Stimulated activated CD4-positive, alpha-beta T cell treated with anti-CD3 and anti-CD28 coated beads, Interleukin-2, amount 100 ng/mL, for 24 hours (primary cell): ENCODE measurements at places on chromosomes 5 and 9.

GRCh38 chr5:139246394-139246793 lies 47.1 kb upstream of the MATR3 start:
- DNase-seq = peak; percentile 67

GRCh38 chr5:88808153-88808552 lies 74.8 kb downstream of the MEF2C start:
- no peak for DNase-seq

DNA sequence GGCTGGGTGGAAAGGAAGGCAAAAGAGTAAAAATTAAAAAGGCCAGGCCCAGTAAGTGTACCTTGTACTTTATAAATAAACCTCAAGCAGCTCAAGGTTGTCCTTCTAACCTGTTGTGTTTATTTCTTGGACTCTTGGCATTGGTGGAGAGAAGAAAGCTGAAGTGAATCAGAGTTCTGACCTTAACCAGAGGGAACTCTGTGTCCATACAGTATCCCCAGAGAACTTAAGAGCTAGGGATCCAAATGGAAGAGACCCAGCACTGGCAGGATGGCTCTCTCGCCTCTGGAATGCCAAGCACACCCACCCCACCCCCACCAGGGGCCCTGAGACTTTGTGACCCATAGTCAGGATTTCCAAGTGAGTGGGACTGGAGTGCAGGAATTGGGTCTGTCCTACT lies 14.2 kb downstream of the NUDT2 start:
- DNase-seq = no peak

DNA sequence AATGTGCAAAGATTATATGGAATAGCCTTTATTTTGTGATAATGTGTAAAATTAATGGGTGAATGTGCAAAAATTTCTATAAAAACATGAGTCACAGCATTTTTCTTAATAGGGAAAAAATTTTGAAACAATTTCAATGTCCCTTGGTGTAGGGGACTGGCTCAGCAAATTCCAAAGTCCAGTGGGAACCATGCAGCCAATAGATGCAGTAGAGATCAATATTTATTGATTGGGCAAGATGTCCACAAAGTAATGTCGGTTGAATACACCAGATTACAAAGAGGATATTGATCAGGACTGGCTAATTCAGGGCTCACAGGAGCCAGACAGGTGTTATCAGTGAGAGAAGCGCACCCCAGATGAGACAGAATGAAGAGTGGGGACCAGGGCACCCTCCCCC lies 62.5 kb downstream of the AMBP start:
- no peak for DNase-seq

- peak; percentile 67 for DNase-seq
Observed at GRCh38 chr5:133552925-133553525, 59.3 kb downstream of the FSTL4 start.

GRCh38 chr5:26295541-26295940 lies 742.8 kb downstream of the CDH9 start:
- DNase-seq = no peak

GRCh38 chr9:91820949-91821880 lies 128.8 kb downstream of the ROR2 start:
- no peak for DNase-seq

GRCh38 chr5:122775550-122776542 lies 966 bp downstream of the SNX2 start:
- DNase-seq = no peak

- no peak for DNase-seq
Observed at GRCh38 chr5:159175547-159175946, 33.8 kb downstream of the RNF145 start.

DNA sequence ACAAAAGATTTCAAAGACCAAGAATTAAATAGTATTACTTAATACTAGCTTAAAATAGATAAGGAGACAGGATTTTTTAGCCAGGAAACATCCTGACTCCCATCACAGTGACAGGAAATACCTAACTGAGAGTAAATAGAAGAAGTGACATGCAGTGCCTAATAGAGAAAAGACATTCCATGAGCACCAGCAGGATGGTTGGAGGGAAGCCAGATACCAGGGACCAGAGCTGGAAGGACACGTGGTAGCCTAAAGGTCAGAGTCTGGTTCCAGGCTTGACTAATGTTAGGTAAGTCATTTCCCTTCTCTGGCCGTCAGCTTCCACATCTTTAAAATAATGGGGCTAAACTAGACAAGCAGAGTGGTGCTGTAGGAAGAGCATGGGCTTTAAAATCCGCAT lies 41.6 kb downstream of the CDK5RAP2 start:
- no peak for DNase-seq

DNA sequence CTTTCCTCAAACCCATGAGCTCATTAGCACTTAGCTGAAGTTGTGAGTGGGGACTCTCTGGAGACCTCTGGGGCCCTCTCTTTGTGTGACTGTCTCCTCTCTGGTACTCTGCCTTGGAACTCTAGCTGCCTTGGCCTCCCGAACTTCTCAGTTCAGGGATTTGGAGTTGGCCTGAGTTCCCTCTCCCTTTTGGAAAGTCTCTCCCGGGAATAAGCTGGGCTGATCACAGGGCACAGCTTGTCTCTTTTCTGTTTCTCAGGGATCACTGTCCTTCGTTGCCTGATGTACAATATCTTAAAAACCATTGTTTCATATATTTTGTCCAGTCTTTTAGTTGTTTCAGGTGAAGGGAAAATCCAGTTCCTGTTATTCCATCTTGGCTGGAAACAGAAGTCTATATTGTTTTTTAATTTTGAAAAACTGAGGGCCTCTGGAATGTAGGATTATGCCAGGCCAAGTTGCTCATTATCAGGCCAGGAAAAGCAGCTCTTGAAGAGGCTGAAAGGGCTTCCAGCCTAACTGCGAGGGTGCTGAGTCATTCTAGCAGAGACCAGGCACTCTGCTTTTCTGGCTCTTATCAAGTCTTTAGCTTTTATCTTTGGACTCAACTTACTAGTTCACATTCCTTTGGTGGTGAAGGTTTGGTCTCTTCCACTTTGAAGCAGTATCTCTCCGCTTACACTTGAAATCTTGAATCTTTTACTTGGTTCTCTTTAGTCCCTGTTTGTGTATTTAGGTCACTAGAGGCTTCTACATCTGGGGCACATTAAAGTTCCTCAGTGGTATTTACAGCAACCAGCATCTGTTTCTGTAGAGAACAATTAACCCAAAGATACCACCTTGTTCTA lies 8.4 kb upstream of the RGS3 start:
- DNase-seq = no peak

DNA sequence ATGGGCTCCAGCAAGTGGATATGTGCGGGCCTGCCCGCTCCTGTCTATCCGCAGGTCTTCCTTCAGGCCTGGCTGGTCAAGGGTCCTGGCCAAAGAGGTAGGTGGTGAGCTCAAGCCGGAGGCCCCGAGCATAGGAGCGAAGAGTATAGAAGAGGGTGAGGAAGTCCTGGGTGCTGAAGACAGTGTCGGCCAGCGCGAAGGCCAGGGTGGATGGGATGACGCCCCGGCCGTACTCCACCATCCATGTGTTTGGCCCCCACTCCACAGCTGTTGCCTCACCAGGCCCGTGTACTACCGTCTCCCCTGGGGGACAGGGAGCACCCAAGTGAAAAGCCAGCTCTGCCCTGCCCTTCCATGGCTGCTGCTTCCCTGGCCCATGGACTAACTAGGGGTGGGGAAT lies 2.0 kb downstream of the SIGMAR1 start:
- no peak for DNase-seq

DNA sequence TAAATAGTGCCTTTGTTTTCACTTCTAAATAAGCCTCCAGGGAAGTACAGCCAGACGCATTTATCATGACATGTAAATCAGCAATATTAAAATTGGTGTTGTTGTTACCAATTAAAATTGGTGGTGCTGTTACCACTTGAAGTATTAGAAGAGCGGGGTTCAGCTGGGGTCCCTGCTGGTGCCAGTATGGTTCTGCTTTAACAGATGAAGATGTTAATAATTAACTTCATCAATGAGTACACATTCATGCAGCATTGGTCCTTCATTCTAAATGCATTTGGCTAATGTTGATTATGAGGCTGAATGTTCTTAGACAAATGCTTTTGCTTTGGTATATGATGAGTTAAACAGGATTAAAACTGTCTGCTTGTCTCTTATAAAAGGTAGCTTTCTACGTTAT lies 67.6 kb upstream of the TMC1 start:
- DNase-seq = no peak

GRCh38 chr9:76793784-76794431 lies 29.7 kb downstream of the PCA3 start:
- no peak for DNase-seq

- DNase-seq = no peak
Observed at GRCh38 chr9:113511047-113511521, 47.6 kb downstream of the RGS3 start.

GRCh38 chr5:159965031-159965837 lies 43.7 kb upstream of the TTC1 start:
- DNase-seq = peak; percentile 26

GRCh38 chr9:136977223-136977622 lies at the start of gene PTGDS:
PTGDS (plus strand) TSS chr9:136977504; CDS start chr9:136977579, 75 bp downstream.
- DNase-seq = no peak

- no peak for DNase-seq
Observed at GRCh38 chr9:105341434-105342146, 97.1 kb downstream of the SLC44A1 start.

GRCh38 chr5:170542691-170543293 lies 39.0 kb downstream of the KCNIP1 start:
- no peak for DNase-seq

GRCh38 chr9:134325813-134326723 lies at the start of gene RXRA:
RXRA (plus strand) TSS chr9:134326455; CDS start chr9:134326632, 177 bp downstream.
- peak; percentile 61 for DNase-seq

DNA sequence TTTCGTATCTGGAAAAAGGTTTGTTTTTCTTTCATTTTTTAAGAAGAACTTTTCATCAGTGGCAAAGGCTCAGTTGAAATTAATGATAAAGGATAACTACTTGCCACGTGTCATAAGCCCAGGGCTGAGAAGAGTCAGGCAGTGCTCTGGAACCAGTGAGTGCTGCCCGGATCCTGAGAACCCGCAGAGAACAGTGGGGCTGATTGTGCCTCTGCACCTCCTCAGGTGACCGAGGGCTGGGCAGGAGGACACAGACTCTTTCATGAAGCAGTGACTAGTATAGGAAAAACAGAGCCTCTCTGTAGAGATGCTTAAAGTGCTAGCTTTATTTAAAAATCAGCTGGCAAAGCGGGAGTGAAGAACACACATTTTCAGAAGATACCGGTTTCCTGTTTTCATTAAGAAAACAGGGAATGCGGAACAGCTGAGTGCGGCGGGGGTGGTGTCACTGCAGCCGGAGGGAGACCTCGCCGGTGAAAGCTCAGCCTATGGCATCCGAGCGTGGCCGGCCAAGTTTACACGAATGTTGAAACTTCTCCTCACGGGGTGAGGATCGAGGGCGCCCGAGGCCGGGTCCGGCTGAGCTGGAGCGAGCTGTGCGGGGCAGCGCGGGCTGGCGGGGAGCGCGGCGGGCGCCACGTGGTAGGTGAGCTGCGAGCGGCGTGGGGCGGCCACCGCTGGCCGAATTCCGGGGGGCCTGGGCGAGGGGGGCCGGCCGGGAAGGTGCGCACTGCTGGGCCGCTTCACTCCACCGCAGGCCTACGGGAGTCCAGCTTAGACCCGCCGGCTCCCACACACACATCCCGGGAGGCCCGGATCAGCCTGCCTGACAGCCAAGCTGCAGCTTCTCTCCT lies 134.7 kb upstream of the DMRT1 start:
- DNase-seq = peak; percentile 37

DNA sequence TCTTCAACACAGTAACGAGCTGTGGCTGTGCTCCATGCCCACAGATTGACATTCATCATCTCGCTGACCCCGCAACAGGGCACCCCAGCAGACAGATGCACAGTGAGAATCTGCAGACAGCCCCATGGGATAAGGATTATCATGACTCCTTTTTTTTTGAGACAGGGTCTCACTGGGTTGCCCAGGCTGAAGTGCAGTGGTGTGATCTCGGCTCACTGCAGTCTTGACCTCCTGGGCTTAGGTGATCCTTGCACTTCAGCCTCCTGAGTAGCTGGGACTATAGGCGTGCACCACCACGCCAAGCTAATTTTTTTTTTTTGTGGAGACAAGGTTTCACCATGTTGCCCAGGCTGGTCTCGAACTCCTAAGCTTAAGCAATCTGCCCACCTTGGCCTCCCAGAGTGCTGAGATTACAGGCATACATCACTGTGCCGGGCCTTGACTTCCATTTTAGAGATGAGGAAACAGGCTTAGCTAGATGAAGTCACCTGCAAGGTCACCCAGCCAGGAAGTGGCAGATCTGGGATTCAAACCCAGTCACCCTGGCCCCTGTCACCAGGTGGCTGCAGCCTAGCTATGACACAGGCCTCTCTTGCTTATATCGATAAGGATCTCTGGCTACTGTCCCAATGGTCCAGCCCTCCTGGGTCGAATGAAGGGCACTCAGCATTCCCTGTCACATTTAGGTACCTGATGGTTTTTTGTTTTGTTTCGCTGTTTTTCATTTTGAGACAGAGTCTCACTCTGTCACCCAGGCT lies 5.1 kb downstream of the AIF1L start:
- no peak for DNase-seq

DNA sequence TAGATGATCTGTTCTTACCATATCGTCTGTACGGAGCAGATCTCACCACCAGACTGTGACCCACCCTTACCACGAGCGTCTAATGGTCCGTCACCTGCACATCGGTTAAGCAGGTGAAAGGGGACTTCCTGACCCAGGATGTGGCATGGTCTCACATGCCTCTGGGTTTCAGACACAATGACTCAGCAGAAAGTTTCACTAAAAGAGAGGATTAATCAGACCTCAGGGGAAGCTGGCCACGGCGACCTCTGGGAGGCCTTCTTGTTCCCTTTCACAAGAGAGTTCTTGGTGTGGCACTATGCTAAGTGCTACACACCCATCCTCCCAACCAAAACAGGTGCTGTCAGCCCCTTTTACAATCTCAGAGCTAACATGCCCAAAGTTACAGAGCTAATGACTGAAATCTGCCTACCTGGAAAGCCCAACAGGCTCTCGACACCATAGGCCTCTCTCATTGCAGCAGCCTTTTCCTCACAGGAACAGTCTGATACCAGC lies 41.6 kb downstream of the ADAMTS12 start:
- peak; percentile 27 for DNase-seq

DNA sequence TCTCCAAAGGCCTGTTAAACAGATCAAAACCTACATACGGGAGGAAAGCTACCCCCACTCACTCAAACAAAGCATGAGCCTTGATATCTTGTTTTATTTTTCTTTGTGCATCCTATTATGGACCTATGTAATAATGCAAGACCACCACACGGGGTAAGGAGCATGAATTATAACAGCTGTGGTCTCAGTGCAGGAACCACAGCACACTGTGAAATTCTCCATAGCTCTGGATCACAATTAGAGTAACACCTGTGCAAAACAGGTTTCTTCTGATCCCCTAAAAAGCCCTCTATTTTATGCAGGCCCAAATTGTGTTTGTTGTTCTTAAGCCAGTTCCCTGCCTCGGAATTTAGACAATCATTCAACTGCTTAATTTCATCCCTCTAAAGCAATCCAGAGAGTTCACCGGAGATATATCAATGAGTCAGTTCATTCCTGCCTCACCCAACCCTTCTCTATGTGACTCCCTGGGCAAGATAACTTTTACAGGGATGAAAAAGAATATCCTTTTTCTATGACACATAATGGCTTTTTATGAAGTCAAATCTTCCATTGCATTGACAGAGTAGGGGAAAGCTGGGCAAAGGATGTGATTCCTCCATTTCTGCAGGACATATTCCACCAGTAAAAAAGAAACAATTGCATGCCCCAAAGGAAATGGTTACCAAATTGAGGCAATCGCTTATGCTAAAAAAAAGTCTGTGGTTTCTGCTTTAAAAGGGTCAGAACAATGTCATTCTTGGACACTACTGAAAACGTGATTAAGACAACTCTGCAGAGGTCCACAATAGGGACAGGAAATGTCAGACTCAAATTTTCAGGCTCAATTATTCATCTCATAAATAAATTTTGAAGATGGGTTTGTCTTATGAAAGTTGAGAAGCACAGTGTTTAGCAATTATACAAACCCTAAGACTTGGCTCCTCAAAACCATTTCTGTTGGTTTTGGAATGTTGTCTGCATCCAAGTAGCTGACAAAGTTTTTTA lies 41.6 kb upstream of the FST start:
- DNase-seq = no peak
